Adrenal gland (tissue), 19 donors: ENCODE measurements at places on chromosomes 16 and 17. TPM values are rescaled to one million over a fixed set of nuclear protein-coding genes. Genes with fewer than 3 reads are reported as not detected.

- peak; percentile 81 for DNase-seq
These were observed 20.5 kb downstream of the CDC42EP4 start for GRCh38 chr17:73291260-73291801.

DNA sequence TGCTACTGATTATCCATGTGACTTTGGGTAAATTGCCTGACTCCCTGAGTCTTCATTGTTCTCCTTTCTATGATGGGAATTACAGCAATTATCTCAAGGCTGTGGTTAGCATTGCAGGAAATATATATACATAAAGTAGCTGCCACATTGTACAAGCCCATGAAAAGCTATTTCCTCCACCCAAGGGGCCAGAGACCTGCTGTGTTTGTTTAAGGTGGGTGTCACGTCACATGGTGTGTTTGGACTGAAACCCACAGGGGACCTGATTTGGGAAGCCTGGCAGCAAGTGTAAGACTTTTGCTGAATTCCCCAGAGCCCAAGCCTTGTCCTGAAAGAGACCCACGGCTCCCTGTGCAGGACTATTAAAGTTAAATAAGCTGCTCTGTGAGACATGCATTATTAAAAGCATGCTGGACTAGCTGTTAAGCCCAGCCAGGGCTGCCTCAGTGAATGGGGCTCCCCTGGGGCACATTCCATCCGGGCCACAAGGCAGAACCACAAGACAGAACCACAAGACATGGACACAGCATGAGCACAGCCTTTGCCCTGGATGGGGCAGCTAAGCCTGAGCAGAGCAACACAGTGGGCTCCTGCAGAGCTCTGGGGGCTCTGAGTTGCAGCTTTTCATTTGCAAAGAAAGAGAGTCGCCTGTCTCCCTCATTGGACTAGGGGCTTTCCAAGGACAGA lies 148.9 kb downstream of the SPACA3 start:
- DNase-seq = no peak

DNA sequence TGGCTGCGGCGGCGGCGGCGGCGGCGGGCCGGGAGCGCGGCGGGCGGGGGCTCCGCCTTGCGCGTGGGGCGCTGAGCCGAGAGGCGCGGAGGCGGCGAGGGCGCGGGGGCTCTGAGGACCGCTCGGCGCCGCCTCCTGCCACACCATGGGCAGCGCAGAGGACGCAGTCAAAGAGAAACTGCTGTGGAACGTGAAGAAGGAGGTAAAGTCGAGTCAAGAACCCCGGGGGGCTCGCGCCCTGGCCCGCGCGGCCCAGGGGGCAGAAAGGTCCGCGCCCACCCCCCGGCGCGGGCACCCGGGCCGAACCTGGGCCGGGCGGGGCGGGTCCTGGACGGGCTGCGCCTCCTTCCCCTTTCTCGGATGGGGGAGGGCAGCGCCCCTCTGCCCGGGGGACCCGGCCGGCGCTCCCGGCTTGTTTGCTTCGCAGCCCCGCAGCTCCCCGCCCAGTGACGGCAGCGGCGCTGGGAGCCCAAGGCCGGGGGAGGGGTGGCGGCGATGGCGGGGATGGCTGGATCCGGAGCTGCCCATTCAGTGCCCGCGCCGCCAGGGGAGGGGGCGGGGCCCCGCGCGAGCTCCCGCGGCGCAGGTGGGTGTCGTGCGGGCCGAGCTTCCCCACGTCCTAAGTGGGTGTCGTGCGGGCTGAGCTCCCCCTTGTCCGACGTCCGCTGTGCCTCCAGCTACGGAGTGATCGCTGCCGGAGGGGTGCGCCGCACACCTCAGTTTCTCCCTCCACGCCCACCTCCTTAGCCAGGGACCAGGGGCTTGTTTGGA lies 428 bp downstream of the SGSM2 start:
- DNase-seq = peak; percentile 74

DNA sequence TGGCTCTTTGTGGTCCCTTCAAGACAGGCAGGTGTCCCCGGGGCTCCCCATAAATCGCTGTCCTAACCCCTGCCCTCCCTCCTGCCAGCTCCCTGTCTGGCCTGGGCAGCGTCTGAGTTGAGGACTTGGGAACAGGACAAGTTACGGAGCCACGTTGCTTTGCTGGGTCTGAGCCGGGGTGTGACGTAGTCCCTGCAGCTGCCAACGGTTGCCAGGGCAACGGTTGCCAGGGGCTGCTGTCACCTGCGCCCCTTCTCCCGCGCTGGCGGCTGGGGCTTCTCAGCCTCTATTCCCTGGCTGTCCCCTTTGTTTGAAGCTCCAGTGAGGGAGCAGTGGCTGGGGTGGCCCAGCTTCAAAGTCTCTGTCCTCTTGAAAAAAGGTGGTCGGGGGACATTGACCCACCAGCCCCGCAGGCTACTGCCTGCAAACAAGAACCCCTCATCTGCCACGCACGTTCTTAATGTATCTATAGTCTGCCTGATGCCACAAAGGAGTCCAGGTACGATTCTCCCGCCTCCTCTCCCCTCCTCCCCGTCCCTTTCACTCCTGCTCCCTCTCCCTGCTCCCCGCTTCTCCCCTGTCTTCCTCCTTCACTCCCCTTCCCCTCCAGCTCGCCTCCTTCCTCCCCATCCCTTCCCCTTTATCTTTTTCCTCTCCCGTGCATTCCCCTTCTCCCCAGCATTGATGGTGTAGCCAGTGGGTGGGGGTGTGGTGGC lies 10.9 kb downstream of the ADGRG1 start:
- DNase-seq = no peak

The MEIOB gene
- polyA plus RNA-seq = not detected

DNA sequence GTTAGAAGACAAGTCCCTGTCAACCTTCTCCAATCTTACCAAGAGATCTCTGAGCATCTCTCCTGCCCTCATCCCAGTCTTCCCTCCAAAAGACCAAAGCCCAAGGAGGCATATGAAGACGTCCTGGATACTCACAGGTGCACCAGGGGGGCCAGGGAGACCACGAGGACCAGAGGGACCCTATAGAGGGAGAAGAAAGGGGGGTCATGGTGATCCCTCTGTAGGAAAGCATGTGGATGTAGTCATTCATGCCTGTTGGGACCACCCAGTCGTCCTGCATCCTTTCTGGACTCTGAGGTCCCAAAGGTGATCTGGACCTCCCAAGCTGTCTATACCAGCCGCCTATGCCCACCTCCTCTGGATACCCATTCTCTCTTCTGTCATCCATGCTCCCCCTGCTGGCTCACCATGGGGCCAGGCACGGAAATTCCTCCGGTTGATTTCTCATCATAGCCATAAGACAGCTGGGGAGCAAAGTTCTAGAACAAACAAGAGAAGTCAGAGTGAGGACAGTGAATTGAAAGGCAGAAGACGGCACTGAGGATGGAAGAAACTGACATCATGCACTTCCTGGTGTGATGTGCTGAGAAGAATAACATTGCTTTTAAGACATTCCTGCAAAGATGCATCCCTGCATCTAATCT lies 3.3 kb downstream of the COL1A1 start:
- DNase-seq = peak; percentile 74

DNA sequence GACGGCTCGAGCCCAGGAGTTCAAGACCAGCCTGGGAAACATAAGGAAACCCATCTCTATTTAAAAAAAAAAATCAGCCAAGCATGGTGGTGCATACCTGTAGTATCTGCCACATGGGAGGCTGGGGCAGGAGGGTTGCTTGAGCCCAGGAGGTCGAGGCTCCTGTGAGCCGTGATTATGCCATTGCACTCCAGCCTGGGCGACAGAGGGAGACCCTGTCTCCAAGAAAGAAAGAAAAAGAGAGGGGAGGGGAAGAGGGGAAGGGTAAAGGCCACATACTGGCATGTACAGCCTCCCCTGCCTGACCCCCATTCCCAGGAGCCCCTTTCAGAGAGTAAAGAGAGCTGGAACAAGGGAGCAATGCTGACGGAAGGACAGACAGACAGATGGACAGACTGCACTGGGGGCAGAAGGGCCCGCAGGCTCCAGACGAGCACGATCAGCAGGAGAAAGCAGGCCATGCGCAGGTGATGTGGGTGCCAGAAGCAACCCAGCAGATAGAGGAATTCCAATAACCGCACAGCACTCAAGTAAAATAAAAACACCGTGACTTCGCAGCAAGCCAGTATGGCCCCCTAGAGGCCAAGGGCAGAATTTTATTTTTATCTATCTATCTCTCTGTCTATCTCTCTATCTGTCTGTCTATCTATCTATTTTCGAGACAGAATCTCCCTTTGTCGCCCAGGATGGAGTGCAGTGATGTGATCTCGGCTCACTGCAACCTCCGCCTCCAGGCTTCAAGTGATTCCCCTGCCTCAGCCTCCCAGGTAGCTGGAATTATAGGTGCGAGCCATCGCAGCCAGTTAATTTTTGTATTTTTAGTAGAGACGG lies 27.1 kb upstream of the SNN start:
- DNase-seq = peak; percentile 60

GRCh38 chr17:39239640-39240314 lies 14.0 kb upstream of the STAC2 start:
- DNase-seq = peak; percentile 68

The KRTAP1-1 gene
- polyA plus RNA-seq = not detected

The FOXC2 gene
- 1.1 TPM for polyA plus RNA-seq

GRCh38 chr17:76065775-76066174 lies 6.5 kb downstream of the SRP68 start:
- DNase-seq = no peak

DNA sequence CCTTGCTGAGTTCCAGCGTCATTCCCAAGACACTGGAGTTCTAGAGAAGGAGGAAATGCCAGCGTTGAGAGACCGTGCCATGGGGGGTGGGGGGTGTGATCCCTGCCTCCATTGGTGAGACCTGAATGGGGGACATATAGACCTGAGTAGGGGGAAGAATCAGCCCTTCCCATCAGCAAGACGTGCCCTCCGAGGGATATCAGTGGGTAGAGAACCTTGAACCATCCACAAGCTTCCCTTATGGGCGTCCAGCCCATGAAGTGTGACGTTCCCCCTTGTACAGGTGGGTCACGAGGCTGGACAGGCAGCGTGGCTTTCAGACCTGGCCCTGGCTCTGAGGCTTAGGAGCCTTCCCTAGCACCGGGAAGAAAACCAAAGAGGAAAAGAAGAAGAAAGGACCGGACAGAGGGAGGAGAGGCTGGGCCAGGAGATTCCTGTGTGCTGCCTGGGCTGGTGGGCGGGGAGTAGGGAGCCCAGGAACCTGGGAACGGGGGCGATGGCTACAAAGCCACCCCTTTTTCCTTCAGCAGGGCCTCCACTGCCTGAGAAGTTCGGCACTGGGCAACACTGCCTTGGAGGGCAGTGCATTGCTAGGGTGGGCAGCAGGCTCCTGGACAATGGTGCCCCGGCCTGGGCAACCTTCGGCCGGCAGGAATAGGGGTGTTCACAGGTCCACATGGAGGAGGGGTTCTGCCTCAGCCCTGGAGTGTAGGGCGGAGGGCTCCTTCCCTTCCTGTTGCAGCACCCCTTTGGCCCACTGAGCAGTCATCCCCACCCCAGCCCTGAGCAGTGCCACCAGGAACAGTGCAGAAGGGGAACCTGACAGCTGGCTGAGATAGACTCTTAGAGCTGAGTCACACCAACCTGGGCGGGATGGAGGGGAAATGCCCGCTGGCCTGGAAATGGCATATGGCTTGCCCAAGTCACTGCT lies 7.2 kb downstream of the RAB11FIP4 start:
- no peak for DNase-seq

GRCh38 chr17:56824503-56824902 lies 9.2 kb downstream of the C17orf67 start:
- DNase-seq = no peak

DNA sequence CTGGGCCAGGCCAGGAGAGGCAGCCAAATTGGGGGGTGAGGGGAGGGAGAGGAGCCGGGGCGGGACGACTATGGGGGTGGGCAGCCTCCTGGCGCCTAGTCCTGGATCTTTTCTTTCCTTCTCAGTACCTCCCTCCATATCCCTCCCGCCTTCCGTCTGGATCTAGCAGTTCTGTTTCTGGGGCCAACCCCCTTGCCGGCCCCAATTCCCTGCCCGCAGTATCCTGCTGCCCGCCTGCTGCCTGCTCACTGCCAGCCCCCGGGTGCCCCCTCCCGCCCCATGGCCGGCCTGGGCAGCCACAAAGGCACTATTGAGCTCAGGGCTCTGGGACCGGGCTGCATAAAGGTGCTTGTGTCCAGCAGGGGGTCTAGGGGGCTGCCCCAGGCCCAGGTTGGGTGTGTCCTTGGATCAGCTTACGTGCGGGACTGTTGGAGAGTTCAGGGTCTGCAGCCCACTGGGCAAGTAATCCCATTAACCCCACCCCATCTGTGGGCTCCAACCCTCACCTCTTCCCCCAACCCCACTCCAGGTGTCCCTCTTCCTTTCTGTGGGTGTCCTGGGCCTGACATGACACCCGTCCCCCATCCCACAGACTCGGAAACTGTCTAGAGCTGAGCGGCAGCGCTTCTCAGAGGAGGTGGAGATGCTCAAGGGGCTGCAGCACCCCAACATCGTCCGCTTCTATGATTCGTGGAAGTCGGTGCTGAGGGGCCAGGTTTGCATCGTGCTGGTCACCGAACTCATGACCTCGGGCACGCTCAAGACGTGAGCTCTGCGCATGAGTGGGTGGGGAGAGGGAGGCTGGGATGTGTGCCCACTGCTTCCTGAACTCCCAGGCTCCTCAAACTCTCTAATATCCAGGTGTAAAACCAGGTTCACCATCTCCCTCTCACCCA lies 2.0 kb downstream of the WNK4 start:
- no peak for DNase-seq

The ARHGAP44 gene
- polyA plus RNA-seq = 2.0 TPM

DNA sequence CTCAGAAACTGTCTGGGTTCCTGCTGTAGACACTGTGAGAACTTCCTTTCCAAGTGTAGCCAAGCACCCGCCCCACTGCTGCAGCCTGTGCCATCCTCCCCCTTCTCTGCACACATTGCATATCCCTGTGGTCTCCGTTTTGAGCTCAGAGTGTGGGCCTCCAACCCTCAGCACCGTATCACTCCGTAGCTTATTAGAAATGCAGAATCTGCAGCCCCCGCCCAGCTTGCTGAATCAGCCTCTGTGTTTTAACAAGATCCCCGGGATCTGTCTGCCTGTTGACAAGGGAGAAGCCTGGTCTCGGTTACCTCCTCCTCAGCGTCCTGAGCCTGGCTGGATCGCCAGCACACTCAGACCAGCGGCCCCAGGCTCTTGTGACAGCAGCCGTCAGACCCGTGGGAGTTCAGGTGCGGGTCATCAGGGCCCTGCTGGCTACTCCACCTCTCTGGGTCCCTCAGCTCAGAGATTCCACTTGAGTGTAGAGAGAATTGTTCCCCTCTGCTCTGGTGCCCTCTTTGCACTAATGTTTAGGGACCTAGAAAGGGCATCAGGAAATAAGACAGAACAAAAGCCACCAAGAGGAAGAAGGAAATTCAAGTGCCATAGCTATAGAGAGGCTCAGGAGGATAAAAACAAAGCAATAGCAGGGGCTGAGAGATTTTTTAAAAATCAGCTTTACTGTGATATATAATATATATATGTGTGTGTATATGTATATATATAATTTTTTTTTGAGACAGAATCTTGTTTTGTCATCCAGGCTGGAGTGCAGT lies 92.3 kb downstream of the PITPNC1 start:
- no peak for DNase-seq

- no peak for DNase-seq
These were observed 17.0 kb upstream of the RPRML start for GRCh38 chr17:46995841-46996571.

GRCh38 chr17:81402981-81403467 lies 7.8 kb downstream of the BAHCC1 start:
- no peak for DNase-seq

DNA sequence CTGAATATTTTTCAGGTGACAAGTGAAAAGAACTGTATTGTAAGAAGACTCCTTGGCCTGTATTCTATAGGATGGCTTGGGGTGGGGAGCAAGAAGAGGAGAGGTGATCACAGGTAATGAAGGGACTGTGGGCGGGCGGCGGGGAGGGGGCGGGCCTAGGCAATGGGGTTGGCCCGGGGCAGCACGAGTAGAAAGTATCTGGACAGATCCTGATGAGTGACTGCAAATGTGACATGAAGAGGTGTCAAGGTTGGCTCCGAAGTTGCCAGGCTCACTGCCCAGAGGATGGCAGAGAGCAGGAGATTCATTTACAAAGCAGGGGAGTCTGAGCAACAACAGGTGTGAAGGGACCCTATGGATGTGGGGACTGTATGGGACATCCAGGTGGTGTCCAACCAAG lies 10.8 kb upstream of the G6PC1 start:
- no peak for DNase-seq
